Omental fat pad (tissue), 4 donors: ENCODE measurements at places on chromosomes 16 and 17. TPM values are rescaled to one million over a fixed set of nuclear protein-coding genes. Genes with fewer than 3 reads are reported as not detected.

Gene TSNAXIP1
- total RNA-seq = 0.63 TPM

GRCh38 chr16:55062442-55062841 lies 131.8 kb downstream of the IRX5 start:
- DNase-seq = no peak

DNA sequence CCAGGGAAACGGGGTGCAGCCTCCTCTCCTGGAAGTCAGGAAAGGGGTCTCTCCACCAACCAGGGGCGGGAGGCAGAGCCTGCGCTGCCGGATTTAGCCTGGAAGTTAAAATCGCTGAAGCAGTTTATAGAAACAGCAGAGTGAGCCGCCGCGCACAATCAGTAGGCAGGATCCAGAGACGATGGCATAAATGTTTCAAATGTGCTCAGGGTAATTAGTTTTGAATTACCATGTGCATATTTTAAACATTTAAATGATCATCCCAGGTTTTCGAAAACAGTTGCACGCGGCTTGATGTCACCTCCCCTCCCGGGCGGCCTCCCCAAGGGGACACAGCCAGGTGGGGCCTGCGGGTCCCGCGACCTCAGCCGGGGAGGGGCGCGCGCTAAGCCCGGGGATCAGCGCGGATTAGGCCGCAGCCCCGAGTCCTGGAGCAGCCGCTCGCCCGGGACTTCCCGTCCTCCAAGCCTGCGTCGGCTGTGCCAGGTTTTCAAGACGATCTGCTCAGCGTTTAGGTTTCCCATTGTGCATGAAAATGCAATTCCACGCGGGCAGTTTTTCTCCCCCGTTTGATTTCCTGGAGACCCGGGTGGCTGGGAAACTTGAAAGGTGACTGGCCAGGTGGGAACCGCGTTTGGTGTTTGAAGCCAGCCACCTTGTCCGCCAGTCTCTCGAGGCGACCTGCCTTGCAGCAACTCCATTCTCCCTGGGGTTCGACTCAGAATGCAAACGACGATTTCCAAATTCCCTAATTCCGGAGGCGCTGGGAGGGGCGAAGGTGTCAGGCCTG lies 78.3 kb downstream of the RPA1 start:
- no peak for DNase-seq

- no peak for DNase-seq
Measured at GRCh38 chr17:63358956-63359355, 87.2 kb downstream of the CYB561 start.

- no peak for DNase-seq
Measured at GRCh38 chr17:67051837-67052236, 7.5 kb downstream of the CACNG1 start.

DNA sequence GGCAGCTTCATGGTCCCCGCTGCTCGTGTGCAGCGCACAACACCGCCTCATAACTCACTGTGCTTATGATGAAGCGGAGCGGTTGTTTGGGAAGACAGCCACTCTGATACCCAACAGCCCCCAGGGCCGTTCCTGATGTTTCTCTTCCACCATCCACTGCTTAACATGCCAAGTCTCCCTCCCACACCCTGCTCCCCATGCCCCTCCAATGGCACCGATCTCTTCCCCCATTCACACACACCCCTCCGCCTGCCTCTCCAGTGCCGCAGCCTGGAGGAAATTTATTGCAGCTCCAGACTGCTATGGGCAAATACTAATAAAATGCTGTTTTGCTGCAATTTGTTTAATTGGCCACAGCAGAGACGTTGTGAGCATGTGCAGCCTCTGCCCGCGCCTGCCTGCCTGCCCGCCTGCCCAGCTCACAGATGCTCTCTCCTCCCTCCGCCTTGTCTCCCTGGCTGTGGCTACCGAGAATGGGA lies 80.3 kb upstream of the LHX1 start:
- no peak for DNase-seq

DNA sequence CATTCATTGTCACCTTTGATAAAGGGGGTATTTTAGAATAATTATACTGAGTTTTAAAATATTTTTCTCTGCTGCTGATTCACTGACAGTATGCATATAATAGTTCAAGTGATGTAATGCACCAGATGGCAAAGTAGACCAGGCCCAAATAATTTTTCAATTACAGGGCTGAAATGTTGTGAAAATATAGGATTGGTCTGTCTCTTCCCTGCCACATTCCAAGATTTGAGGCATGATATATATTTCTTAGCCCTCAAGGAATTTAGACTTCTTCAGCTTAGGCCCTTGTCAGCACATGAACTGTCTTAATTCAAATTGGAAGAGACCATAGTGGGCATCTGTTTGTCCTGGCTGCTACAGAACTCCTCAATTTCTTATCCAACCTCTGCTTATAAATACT lies 39.2 kb upstream of the SLC12A3 start:
- no peak for DNase-seq

GRCh38 chr16:8814095-8814806 lies 16.6 kb downstream of the PMM2 start:
- no peak for DNase-seq

GRCh38 chr17:6489016-6489550 lies 44.8 kb downstream of the PIMREG start:
- DNase-seq = no peak
